ENCODE measurements at places on chromosomes 3 and 15.

- DNase-seq: no peak
Measured at GRCh38 chr15:76993114-76993725, 1.7 kb upstream of the PSTPIP1 start.

DNA sequence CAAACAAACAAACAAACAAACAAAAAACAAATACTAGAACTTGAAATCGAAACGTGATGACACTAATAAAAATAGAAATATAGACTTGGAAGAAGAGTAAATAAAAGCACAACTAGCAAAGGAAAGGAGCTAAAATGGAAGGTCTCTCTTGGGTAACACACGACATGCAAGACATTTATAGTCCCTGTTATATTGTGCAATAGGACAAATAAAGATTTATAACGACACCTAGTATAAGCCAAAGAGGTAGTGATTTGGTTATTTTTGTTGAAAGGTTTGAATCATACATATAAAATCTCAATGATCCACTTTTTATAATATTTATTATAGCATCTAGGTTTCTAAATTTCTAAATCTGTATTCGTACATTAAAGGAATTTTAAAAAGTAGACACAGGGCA is 349.6 kb downstream of the CHST2 start:
- DNase-seq: no peak

DNA sequence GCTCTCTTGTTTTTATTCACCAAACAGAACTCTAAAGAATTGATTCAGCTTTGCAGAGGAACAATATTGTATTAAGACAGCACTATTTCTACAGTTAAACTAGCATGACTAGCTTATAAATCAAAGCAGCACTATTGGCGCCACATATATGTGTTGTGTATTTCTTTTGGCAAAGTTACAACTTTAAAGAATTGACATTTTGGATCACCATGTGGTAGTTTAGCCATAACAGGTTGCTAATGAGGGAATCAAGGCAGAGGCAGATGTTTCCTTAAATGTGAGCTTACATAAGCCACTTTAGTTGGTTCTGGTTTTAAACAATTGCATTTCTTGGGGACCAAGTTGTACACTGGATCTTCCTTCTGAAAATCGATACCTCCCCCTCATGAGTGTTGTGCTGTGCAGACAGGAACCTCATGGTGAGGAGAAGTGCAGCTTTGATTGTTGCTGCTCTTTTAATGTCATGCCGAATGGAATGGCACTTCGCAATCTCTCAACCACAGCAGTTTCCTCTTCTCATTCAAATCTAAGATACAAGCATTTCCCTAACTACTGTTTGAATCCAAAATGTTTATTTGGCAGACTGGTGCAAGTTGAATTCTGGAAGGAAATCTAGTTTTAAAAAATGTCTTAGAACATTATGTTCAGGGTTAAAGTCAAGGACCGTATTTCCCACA is 151.2 kb downstream of the MYRIP start:
- DNase-seq: no peak

DNA sequence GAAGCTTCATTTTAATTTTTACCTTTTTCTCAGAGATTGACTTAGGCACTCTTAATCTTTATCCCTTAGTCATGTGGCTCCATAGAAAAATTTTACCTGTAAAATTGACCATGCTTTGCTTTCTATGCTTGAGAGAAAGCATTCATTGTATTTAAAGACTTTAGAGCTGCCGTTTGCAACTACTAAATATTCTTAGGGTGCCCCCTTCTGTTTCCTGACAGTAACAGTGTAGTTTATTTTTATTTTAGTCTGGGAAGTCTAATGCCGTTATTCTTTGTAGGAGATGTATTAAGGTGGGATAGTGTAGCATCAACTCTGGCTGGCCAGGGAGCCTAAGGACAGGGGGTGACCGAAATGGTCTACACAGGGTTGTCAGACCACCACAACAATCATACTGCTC is 84.5 kb upstream of the SYNPR start:
- peak; percentile 41 for DNase-seq

DNA sequence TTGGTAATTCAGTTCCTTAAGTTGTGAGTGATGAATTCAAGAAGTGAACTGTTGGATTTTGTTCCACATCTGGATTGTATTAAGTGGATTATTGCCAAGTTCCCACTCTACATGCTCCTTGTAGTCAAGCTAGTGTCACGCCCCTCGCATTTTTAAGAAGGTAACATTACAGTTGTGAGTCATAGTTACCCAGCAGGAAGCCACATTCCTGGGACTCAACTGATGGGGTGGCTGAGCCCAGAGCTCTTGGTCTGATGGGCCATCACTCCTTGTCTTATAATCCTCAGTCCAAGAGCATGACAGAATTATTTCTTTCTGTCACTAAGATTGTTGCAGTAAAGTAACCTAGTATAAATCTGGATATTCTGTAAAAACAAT is 102.7 kb downstream of the PTPRG start:
- DNase-seq: no peak
